ENCODE measurements at places on chromosomes 3 and 15. TPM values are rescaled to one million over a fixed set of nuclear protein-coding genes. Genes with fewer than 3 reads are reported as not detected.

- DNase-seq, result no peak
Observed at GRCh38 chr15:101522621-101523559, 33.4 kb upstream of the PCSK6 start.

DNA sequence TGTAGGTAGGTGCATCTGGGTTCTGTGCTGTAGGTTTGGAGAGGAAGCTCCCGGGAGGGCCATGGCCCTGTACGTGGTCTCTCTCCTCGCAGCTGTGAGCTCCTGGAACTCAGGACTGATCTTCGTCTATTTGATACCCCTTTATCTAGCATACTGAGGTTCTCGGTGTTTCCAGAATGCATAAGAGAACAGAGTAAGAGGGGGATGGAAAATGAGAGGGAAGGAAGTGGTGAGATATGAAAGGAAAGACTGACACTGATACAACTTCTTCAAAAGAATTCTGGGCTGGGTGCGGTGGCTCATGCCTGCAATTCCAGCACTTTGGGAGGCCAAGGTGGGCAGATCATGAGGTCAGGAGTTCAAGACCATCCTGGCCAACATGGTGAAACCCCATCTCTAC, 90.7 kb downstream of the CHRD start:
- DNase-seq, result no peak

GRCh38 chr3:52243791-52244628, 1.5 kb upstream of the PPM1M start:
- peak; percentile 87 for DNase-seq

DNA sequence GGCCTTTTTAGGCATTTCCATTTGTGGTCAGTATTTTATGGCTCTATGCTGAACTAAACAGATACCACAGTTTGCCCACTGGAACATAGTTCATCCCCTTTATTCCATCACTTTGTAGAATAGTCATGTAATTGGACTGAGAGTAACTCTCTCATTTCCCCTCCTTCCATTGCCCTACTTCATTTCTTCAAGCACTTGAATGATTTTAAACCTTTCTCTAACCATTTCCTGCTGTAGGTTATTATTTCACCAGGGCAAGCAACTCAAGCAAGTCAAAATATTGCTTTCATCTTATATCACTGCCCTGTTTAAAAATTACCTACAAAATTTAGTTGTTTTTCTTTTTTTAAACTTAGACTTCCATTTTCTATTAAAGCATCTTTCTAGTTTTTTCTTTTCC, 177.0 kb downstream of the RAP2B start:
- DNase-seq, result no peak

DNA sequence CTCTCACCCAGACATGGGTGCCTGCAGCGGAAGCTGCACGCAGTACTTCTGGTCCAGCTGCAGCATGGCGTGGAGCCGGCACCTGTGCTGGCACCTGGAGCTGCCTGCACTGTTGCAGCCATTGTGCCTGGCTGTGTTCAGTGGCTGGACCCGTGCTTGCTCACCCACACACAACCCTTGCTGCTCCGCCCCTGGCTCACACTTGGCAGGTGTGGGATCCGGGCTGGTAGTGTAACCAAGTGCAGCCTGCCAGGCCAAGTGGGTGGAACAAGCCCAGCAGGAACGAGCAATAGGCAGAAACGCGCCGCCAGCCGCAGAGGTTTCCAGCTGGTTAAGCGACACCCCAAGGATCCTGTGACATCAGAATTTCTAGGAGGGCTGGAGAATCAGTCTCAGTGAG, 11.2 kb upstream of the SCAPER start:
- DNase-seq, result no peak

- DNase-seq, result peak; percentile 63
Observed at GRCh38 chr15:98648654-98649471, 524 bp downstream of the IGF1R start.

GRCh38 chr15:96343113-96344059, 12.9 kb downstream of the NR2F2 start:
- no peak for DNase-seq

DNA sequence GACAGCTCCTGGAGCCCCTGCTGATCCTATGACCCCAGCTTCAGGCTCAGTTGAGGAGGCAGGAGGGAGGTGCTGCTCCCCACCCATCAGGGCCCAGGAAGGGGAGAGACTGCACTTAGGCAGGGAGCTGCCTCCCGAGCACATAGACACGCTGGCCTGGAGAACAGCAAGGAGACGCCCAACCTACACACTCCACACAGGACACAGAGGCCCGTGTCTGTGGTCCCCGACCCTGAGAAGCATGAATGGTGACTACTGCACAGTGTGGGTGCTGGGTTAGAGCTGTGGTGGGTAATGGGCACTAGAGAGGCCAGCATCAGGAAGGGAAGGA, 1.1 kb upstream of the HHATL start:
- DNase-seq, result no peak

- DNase-seq, result no peak
Observed at GRCh38 chr3:42450567-42450966, 40.2 kb upstream of the LYZL4 start.

DNA sequence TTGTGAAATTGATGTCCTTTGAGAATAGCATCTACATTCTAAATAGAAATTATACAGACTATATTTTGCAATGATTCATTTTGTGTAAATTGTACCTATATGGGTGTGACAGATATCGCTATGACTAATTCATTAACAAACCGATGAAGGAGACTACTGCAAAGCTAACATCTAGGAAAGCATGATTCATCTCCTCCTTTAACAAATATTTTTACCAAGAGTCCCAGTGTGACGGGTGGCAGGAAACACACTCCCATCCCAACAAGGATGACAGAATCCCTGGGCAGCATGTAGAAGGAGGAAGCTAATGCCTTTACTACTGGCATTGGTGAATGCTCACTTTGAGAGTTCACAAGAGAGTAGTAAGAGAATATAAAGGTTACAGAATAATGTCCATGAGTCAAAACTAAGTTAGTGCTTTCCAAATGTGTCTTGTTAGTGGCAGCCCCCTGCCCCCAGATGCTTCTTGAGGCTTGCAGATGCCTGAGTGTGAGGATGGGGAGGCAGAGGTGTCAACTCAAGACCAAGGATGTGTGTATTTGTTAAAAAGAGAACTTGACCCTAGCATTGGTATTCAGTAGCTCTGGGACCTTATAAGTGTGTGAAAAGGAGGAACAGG, 180.6 kb downstream of the FMN1 start:
- DNase-seq, result peak; percentile 75

GRCh38 chr3:62863648-62864047, 11.6 kb downstream of the CADPS start:
- DNase-seq, result no peak

DNA sequence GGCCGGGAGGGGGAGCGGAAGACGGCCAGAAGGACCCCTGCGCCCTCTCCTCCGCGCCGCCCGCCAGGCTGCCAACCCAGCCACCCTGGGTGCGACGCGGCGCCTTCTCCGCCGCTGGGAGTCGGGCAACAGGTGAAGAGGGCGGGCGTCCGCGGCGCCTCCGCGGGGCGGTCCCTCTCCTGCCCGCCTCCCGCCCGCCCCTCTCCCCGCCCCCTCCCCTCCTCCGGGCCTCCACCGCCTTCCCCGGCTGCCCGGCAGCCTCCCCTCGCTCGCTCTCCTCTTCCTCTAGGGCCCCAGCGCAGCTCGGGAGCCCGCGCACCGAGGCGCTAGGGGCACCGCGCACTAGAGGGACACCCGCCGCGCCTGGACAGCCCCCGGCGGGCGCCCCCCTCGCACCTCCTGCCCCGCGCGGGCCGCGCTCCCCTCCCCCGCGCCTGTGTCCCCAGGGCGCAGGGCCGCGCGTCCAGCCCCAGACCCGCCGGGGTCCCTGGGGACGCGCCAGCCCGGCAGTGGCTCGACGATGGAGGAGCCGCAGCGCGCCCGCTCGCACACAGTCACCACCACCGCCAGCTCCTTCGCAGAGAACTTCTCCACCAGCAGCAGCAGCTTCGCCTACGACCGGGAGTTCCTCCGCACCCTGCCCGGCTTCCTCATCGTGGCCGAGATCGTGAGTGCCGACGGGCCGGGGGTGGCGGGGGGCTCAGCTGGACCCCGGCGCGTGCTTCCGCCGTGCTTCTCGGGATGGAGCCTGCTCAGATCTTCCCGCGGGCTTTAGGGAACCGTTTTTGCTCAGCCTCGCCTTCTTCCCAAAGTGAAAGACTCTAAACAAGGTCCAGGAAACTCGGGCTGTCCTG, at the start of gene CMTM8:
Gene CMTM8, plus strand, starts transcription at position 228 of the 854 bp plus-strand sequence. Its CDS starts 293 bp downstream, at position 521.
- peak; percentile 61 for DNase-seq

DNA sequence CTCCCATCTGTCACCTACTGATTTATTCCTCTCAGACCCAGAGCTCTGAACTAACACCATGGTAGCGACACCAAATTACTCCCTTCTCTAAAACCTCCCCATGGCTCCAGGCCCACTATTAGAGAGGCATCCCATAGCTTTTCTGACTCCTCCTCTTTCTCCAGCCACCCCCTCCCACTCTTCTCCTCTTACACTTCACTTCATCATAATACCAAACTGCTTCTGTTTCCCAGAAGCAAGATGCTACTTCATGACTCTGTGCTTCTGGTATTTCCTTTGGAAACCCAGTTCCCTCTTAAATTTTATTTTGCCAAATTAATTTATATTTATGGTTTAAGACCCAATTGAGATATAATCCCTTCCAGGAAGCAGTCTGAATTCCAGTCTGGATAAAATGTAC, 465.1 kb upstream of the PDZRN3 start:
- DNase-seq, result no peak

- no peak for DNase-seq
Observed at GRCh38 chr3:170154569-170155143, 26.9 kb downstream of the PHC3 start.

- DNase-seq, result no peak
Observed at GRCh38 chr3:70061096-70061495, 61.6 kb downstream of the SAMMSON start.

DNA sequence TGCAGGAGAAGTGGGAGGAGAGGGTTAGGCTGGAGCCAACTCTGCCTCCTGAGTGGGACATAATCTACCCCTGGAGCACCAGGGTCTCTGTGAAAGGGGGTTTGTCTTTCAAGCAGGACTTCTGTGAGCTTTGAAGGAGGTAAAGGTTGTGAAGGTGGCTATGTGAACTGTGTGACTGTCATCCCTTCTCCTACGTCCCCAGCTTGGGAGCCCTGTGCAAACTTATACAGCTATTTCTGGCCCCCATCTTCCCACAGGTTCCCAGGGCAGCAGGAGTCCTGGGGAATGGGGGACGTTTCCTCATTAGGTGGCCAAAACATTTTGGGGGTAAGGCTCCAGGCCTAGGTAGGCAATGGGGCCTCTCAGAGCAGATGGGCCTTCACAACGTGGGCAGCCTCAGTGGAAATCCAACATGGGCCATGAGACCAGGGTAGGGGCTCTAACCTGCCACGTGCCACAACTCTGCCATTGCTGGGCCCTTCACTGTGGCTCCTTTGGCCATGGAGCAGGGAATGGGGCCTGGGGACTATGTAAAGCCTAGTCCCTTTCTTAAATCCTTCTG, 3.5 kb downstream of the VIPR1 start:
- DNase-seq, result no peak

DNA sequence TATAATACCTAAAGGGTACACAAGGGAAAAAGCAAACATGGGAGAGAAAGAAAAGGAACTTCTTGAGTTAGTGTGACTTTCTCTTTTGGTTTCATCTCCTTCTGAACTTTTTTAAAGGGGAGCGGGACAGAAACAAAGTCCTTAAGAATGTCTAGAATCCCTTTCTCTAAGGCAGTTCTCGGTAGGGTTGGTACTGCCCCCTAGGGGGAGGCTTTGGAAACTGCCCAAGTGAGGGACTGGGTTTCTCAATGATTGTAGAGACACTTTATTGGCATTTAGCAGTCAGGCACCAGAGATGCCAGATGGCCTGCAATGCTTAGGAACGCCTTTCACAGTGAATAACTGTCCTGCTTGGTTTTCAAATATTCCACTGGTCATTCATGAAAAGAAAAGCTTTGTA, 172.7 kb downstream of the WDR72 start:
- peak; percentile 65 for DNase-seq

DNA sequence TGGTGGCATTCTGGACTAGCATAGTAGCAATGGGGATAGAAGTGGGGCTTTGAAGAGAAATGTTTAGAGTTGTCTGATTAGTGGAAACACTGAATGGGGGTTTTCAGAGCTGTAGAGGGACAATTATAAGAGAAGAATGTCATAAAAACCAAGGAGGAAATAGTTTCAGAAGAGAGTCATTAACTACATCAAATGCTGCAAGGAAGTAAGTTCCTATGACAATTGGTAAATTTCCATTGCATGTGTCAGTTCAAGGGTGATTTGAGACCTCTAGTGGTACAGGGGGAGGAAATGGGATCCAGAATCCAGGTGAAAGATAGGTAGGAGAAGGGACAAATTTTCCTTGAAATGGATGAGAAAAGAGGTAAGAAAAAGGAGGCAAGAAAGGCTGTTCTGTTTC, 68.3 kb upstream of the TBC1D5 start:
- no peak for DNase-seq

DNA sequence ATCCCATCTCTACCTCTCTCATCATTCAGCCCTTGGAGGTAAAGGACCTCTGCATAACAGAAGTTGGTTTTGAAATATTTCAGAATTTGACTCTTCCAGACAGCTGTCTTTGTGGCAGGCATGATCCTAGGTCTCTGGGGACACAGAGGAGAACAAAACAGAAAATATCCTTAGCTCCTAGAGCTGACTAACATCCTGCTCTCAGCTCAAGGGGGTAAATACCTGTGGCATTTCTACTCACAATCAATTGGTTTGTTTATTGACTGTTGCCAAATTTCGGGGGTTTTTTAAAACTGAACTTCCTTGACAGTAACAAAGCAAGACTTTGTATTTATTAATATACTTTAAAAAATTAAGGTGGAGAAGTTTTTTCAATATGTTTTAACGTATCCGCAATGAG, 78.8 kb downstream of the EOMES start:
- DNase-seq, result no peak

- DNase-seq, result peak; percentile 82
Observed at GRCh38 chr3:134597390-134597970, 53.3 kb downstream of the KY start.

GRCh38 chr3:77267589-77267988, 227.7 kb downstream of the ROBO2 start:
- DNase-seq, result no peak

DNA sequence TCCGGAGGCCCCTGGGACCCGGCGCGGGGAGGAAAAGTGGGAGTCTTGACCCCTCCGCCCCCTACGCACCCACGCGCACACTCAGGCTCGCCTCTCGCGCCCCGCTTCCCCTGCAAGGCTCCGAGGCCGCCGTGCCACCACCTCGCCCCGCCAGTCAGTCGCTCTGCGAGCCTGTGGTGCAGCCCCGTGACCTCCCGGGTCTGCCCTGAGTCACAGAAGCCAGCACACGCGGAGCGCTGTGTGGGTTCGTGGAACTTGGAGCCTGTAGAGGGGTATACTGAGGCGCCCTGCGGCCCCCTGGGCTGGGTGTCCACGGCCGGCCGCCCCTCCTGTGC, 380 bp upstream of the ALS2CL start:
- no peak for DNase-seq

Gene SYNPR
- not detected for total RNA-seq

Gene DIPK2A
- 7.5 TPM for total RNA-seq

Gene FMN1
- total RNA-seq, result 1.2 TPM

Gene GASK1A
- not detected for total RNA-seq

Gene HRG
- 0.16 TPM for total RNA-seq

Gene GPR62
- total RNA-seq, result not detected

Gene VWA5B2
- not detected for total RNA-seq
